ENCODE measurements at places on chromosomes 5 and 9.

DNA sequence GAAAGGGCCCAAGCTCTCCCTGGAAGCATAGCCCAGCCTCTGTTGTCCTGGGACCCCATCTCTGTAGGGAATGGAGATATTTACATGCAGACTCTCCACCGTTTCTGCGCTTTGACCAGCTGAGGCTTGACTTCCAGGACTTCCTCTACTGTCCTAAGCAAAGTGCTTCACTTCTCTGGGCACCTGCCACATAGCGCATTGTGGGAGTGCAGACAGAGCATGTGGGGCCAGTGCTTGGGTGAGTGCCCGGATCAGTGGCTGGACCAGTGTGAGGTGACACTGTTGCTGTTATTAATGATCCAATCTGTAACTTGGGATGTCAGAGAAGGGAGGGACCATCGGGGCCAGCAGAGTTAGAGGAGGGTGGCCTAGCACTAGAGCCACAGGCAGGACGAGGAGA is 10.5 kb downstream of the CXCL14 start:
- no peak for DNase-seq

DNA sequence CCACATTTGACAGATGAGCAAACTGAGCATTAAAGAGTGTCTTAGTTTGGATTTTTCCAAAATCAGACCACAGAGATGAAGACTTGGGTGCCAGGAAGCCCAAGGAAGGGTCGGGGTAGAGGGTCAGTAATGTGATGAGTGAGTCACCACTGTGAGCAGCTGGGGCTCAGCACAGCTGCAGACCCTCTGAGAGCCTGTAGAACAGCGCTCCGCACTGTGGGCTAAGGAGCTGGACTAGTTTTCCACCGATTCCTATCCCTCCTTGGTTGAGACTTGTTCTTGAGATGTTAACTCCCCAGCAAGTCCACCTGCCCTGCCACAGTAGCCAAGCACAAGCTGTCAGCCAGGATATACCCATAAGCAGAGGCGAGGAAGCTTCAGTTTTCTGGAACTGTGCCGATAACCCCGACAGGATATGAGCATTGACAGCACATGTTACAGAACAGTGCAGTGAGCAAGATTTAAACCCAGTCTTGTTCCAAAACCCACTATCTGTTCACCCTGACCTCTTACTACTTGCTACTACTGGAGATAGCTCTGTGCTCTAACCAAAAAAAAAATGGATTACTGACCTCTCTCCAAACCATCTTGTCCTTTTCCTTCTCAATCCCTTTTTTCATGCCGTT is 31.8 kb downstream of the EGFLAM start:
- DNase-seq, result no peak

- no peak for DNase-seq
Observed at GRCh38 chr9:15834541-15834940, 281.7 kb downstream of the CCDC171 start.

DNA sequence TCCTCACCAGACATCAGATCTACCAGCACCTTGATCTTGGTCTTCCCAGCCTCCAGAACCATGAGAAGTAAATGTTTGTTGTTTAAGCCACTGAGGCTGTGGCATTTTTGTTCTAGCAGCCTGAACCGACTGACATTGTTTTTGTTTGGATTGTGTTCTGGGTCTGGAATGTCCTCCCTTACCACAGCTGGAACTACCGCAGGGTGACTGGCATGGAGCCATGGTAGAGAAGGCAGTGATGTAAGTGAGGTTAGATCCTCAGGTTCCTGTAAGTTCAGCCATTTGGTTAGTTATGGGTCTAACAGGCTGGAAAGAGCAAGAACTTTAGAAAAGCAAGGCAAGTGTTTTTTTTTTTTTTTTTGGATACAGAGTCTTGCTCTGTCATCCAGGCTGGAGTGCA is 209.3 kb downstream of the DAB2IP start:
- DNase-seq, result peak; percentile 88

- DNase-seq, result no peak
Observed at GRCh38 chr5:134813407-134813806, 32.4 kb upstream of the C5orf24 start.

- no peak for DNase-seq
Observed at GRCh38 chr9:95724253-95724991, 151.1 kb upstream of the ERCC6L2 start.

DNA sequence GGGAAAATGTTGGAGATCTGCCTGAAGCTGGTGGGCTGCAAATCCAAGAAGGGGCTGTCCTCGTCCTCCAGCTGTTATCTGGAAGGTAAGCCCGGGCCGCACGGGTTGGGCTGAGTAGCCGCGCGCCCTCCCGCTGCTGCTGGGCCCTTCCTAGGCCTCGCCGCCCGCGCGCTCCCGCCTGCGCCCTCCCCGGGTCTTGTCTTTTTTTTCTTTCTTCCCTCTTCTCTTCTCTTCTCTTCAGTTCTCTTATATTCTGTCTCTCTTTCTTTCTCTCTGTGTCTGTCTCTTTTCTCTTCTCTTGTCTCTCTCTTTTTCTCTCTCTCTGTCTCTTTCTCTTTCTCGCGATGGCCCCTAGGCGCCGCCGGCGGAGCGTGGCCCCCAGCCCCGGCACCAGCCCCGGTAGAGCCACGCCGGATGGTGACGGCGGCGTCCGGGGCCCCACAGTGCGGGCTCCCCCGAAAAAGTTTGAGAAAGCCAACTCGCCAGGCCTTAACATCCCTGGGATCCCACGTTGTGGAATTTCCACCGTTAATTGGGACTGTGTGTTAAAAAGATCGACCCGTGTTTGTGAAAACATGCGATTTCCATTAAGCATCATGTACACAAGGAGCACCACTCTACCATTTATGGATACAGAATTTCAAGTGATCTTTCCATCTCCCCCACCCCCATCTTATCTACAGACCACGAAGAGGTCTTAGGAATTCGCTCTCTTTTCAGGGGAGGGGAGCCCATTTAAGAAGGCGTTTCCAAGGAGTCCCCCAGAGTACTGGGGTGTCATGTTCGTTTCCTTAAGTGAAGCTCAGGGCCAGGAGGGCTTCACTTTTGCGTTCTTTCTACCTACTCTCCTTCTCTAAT is 616 bp downstream of the ABL1 start:
- no peak for DNase-seq

DNA sequence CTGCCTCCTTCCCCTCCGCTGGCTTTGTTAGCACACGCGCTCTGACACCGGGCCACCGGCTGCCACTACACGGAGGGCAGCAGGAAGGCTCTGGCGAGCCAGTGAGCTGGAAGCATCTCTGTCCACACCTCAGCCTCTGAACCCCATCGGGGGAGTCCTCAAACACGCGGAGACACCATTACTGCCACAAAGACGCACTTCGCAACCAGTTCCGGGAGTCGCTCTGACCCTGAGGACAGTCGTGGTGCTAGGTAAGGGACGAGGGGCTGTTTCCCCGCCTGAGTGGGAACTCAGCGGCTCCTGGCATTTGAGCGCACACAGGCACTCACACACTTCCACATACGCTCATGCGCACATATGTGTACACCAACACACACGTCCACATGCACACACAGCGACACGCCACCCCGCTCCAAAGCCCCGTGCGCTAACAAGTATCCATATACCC is 160.0 kb downstream of the C9orf152 start:
- DNase-seq, result no peak

- no peak for DNase-seq
Observed at GRCh38 chr9:94928691-94929368, 202.3 kb downstream of the AOPEP start.

DNA sequence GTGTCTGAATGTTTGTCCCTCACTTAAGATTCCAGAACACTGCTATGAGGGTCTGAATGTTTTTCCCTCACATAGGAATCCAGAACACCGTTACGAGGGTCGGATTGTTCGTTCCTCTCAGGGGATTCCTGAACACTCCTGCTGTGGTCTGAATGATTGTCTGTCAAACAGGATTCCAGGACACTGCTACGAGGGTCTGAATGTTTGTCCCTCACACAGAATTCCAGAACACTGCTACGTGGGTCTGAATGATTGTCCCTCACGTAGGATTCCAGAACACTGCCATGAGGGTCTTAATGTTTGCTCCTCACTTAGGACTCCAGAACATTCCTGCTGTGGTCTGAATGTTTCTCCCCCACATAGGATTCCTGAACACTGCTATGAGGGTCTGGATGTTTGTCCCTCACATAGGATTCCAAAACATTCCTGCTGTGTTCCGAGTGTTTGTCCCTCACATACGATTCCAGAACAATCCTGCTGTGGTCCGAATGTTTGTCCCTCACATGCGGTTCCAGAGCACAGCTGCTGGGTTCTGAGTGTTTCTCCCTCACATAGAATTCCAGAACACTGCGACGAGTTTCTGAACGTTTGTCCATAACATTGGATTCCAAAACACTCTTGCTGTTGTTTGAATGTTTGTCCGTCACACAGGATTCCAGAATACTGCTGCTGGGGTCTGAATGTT is 199.5 kb downstream of the FOXD4L6 start:
- DNase-seq, result peak; percentile 73

- DNase-seq, result no peak
Observed at GRCh38 chr5:152089644-152090043, 165.0 kb upstream of the GLRA1 start.

DNA sequence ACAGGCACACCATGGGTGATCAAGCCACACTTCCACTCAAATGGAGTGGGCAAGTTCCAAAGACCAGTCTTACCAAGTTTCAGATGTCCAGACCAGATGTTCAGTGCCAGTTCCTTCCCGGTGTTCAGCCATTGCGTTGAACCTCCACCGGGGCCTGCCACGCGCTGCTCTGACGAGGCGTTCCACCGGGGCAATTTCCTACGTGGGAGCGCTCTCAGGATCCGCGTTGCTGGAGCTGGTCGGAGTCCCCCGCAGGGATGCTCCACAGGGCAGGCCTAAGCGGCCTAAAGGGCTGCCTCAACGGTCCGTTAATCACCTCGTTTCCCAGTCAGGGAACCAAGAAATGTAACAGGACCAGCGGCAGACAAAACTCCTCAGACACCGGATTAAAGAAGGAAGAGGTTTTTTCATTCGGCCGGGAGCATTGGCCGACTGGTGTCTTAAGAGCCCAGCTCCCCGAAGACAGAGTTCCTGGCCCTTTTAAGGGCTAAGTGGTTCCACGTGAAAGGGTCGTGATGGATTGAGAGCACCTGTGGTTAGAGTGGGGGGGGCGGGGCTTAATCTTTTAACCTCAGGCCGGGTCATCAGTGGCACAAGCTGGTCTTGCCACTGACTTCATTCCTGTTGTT is 35.7 kb upstream of the PPP1R26 start:
- no peak for DNase-seq

DNA sequence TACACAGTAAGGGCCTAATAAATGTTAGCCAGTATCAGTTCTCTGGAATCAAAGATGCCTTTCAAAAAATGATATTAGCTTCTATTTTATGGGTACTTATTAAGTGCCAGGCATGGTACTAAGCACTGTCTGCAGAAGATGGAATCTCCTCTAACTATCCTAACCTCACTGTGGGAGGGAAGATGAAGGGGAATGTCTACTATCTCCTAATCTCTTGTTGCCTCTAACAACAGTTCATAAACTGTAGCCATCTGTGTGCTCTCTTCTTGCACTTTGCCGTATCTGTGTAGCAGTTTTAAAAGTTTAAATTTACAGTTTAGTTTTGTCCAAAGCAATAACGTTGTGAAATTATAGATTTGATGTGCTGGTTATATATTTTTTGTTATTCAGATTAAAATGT is 99.6 kb upstream of the CCDC112 start:
- DNase-seq, result no peak

- no peak for DNase-seq
Observed at GRCh38 chr5:78698191-78698791, 49.7 kb upstream of the LHFPL2 start.

DNA sequence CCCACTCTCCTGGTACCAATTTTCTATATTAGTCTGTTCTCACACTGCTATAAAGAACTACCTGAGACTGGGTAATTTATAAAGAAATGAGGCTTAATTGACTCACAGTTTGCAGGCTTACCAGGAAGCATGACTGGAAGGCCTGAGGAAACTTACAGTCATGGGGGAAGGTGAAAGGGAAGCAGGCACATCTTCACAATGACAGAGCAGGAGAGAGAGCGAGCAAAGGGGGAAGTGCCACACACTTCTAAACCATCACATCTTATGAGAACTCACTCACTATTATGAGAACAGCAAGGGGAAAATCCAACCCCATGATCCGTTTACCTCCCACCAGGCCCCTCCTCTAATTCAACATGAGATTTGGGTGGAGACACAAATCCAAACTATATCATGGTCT is 72.2 kb downstream of the ATG10 start:
- DNase-seq, result no peak

DNA sequence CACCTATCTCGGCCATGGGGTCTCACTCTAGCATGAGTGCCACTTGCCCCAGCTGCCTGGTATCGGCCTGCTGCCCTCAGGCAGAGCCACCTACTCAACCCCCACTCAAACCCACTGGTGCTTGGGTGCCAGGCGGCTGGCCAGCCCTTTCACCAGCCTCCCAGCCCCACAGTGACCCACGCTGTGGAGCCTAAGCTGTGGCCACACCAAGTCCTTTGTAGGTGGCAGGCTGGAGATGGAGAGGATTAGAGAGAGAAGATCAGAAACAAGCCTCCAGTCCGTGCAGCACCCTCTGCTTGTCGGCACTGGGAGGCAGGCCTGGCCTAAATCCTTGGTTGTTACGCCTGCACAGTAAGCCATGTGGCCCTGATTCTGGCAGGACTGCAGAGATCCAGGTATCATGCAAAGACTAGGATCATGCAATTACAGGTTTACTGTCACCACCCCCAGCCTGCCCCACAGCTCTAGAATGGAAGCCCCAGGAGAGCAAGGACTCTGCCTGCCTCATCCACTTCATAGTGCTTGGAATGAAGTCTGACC is 171.7 kb downstream of the COL23A1 start:
- DNase-seq, result no peak

DNA sequence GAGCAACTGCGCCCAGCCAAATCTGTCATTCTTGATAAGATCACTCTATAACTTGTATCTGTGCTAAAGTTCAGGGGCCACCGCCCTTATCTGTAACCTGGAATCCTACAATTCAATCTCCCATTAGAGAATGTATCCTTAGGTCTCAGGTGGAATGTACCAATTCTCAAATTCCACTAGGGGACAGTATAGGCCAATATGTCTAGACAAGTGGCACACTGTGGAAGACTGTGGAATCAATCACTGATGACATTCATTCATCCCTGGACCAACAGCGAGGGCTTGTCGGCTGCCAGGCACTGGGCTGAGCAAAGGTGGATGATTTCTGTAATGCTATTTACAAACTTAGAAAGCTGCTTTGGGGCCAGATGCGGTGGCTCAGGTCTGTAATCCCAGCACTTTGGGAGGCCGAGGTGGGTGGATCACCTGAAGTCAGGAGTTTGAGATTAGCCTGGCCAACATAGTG is 28.7 kb upstream of the MEGF9 start:
- DNase-seq, result no peak

DNA sequence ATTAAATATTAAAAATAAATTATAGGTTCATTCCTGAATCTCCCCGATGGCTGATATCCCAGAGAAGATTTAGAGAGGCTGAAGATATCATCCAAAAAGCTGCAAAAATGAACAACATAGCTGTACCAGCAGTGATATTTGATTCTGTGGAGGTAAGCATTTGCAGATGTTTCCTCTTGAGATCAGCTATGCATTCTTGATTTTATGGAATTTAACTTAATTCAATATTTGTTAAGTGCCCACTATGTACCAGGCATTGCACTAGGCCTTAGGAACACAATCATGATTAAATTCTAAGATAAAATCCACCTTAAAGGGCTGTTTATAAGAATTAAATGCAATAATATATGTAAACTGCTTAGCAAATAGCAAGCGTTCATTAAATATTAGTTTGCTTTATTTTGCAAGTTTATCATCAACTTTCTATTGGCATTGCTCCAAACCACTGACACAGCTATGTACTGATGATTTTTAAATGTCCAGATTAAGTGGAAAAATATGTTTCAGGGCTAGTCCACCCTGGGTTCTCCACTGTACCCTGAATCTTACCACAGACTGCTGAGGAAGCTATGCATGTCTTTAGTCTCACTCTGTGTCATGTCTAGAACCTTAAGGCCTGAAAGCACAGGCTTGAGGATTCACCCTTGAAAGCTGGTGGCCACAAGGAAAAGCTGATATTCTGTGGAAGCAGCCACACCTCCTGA is 33.2 kb downstream of the SLC22A4 start:
- no peak for DNase-seq

Measured in osteocyte (in vitro differentiated cells).